Activated effector memory CD4-positive, alpha-beta T cell treated with Interleukin-2 at 50 U/mL for 16 hours (primary cell): ENCODE measurements at places on chromosomes 12 and 14.

DNA sequence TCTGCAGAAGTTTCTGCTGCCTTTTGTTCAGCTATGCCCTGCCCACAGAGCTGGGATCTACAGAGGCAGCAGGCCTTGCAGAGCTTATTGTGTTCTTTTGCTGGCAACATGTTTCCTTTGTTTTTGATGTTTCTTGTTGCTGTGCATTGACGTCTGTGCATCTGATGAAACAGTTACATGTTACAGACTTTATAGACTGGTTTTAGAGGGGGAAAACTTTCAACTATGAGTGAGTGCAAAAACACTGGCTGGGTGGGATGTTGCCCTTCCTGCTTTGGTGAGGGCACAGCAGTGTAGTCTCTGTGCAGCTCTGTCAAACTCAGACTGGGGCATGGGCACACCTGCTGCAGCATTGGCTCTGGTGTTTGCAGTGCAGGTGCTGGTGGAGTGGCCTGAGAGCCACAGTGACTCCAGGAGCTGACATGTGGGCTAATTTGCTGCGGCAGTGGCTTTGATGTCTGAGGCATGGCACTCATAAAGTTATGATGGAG, 26.9 kb downstream of the CLEC6A start:
- DNase-seq = no peak

GRCh38 chr14:22384167-22384549, 204.9 kb downstream of the DAD1 start:
- no peak for DNase-seq

- DNase-seq = no peak
Observed at GRCh38 chr12:2169940-2170339, 117.2 kb downstream of the CACNA1C start.

DNA sequence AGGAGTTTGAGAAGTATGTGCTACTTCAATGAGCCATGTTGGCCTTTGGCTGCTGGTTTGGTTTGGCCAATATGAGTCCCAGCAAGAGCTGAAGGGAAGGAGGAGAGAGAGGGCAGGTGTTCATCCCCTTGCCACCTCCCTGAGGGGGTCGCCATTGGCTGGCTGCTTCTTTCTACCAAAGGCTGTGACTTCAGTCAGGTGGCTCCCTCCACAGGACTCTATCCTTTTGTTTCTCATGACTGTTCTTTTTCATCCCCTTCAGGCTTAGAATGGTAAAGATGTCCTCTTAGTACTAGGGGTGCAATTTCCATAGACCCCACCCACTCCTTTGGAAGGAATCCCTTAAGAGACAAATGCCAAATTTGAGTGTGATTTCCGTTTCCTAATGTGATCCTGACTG, 31.2 kb upstream of the OTOGL start:
- no peak for DNase-seq

GRCh38 chr12:56602239-56602638, 27.9 kb downstream of the BAZ2A start:
- DNase-seq = no peak

- no peak for DNase-seq
Observed at GRCh38 chr12:106975993-106976658, 10.8 kb downstream of the MTERF2 start.

DNA sequence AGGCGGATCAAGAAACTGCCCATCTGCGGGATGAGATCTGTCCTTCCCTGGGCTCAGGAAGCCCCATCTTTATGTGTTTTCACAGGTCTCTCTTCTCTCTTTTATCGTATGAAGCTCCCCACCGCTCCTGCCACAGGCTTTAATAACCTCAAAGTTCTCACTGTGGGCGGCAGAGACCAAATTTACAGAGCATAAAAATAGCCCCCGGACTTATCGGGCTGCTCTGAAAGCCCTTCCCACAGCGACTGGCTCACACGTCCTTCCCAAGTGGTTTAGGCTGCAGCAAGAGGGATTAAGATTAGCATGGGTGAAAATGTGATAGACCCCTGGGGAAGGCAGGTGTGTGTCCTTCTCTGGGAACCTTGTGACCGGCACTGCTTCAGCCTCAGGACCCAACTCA, 47.8 kb downstream of the TESC start:
- no peak for DNase-seq

GRCh38 chr12:12482150-12482761, 80.4 kb downstream of the DUSP16 start:
- DNase-seq = no peak

DNA sequence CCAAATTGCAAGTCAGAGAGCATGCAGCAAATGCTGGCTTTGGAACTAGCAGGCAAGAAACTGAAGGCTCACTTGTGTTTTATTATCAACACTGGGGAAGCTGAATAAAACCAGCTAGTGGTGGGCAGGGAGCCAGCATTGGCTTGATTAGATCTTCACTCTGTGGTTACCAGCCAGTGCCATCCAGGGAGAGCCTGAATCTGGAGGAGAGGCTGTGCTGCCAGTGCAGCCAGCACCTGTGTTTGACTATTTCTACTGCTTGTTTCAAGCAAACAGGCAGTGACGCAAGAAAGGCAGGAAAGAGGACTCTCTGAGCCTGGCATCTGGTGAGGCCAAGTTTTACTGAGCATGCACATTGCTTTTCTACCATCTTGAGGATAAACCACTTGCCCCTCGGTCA, 247.0 kb downstream of the PHLDA1 start:
- DNase-seq = no peak

DNA sequence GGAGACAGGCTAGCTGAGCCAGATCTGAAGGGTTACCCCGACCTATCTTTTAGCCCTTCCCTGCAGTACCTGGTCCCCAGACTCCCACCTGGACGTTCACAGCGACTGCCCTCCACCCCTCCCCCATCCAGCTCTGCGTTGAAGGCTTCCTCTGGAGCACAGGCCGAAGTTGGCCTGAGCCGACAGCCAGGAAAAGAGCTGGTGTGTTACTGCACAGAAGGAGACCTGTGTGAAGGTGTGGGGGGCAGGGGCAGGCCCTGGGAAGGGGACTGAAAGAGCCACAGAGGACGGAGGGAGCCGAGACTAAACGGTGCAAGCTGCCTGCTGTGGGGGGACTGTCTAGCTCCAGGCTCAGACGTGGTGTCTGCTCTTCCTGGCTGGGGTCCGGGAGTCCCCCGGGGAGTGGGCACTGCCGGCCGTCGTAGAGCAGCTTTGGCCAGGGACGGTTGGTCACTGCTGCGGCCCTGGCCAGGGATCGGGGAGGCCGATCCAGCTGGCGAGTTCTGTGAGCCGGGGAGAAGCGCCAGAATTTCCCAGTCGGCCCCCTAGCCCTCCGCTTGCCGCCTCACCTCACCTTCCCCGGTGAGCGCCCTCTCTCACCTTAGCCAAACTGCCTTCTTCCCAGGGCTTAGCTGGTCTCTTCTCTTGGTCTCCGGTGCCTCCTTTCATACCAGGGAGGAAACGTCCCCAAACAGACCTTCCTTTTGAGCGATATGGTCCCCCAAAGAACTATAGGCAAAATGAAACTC, 899 bp upstream of the COL2A1 start:
- DNase-seq = no peak

- DNase-seq = no peak
Observed at GRCh38 chr12:8501720-8502119, 11.6 kb upstream of the CLEC4D start.

DNA sequence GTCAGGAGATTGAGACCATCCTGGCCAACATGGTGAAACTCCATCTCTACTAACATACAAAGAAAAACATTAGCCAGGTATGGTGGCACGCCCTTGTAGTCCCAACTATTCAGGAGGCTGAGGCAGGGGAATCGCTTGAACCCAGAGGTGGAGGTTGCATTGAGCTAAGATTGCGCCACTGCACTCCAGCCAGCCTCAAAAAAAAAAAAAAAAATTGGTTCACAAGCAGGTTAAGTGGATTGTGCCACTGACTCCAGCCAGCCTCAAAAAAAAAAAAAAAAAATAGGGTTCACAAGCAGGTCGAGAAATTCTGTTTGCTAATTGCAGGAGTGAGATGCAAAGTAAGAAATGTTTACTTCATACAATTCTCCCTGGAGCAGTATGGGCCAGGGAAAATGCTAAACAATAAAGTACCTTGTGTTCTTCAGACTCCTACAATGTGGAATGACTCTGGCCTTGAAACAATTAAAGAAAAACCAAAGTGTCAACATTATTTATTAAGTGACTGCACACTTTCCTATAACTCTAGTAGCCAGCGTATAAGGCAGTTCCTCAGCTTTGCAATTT, 6.1 kb downstream of the EDDM3B start:
- DNase-seq = no peak

DNA sequence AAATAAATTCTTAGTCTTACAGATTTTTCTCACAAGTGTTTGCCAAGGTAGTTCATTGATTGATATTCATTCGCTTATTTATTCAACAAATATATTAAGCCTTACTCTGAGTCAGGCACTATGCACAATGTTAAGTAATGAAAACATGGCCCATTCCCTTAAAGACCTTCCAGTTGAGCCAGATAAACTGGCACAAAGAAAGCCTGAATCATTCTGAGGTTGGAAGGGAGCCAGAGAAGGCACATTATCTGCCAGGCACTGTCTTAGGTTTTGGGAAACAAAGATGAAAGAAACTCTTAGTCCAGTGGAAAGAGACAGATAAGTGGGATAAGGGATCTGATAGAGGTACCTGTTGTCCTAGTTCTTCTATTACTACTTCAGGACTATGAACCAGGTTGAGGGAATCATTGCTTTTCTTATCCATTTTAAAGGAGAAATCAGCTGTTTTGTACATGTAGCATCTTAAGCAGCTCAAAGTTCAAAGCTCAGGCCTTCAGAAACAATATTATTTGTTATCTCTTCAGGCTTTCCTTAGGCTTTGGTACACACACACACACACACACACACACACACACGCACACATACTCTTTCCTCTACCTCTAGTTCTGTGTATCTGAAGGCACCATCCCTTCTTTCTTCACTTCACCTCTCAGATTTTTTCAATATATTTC, 27.0 kb downstream of the PDE6H start:
- no peak for DNase-seq

- no peak for DNase-seq
Observed at GRCh38 chr12:32312049-32312670, 87.2 kb upstream of the FGD4 start.

DNA sequence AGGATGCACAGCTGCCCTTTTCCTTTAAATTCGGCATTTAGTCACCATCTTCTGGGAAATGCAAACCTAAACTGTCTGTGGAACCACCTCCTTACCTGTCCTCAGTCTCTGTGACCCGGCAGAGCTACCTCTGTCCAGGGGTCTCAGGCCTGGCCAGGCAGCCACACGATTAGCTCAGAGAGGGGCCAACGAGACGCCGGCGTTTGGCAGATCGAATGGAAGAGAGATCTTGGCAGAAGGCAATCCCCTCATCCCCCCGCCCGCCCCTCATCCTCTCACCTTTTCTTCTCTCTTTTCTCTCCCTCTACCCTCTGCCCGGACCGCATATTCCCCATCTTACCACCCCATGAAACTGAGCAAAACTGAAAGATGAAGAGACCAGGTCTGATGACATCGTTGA, 101.0 kb downstream of the PIWIL1 start:
- DNase-seq = no peak

GRCh38 chr12:80157645-80158044, 58.3 kb downstream of the OTOGL start:
- no peak for DNase-seq

DNA sequence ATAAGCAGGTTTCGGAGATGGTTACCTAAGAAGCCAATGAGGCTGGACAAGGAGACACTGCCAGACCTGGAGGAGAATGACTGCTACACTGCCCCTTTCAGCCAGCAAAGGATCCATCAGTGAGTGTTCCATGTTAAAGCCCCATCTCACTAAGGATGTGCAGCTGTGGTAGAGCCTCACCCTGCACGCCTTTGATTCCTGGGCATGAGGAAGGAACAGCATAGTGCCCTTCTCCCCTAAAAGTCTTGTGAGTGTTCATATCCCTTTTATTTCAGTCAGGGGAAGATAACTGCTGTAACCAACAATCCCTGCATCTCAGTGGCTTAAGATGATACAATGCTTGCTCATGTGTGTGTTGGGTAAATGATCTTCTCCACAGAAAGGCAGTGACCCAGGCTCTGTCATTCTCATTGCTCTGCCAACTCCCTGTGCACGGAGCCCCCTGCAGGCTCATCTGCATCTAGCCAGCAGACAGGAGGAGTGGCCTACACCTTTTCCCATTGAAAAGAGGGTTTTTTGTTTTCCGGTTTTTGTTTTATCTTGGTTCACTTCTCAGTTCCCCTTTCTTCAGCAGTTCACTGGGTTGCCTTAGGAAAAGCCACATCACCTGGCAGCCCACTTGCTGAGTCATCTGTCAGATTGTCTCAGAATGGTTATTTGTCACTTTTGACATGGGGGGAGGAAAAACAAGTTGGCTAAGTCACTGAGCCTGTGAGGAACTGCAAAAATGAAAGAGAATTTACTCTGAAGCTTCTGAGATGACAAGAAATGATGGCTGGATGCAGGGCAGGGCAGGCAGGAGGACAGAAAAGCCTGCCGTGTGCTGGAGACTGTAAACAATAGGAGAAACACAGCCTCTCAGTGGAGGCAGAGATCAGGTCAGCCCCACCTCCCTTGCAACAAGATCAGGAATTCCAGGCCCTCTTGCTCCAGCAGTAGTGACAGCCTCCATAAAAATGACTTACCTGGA, 193.3 kb downstream of the ANO4 start:
- no peak for DNase-seq

- no peak for DNase-seq
Observed at GRCh38 chr12:51994539-51994820, 12.3 kb upstream of the TAMALIN start.

GRCh38 chr14:33699300-33699983, 251.4 kb downstream of the EGLN3 start:
- DNase-seq = no peak

GRCh38 chr12:109914461-109914860, 14.4 kb downstream of the TCHP start:
- DNase-seq = no peak

GRCh38 chr12:117869551-117869950, 99.2 kb downstream of the KSR2 start:
- no peak for DNase-seq

GRCh38 chr14:76498463-76498935, 122.6 kb downstream of the ESRRB start:
- DNase-seq = no peak

DNA sequence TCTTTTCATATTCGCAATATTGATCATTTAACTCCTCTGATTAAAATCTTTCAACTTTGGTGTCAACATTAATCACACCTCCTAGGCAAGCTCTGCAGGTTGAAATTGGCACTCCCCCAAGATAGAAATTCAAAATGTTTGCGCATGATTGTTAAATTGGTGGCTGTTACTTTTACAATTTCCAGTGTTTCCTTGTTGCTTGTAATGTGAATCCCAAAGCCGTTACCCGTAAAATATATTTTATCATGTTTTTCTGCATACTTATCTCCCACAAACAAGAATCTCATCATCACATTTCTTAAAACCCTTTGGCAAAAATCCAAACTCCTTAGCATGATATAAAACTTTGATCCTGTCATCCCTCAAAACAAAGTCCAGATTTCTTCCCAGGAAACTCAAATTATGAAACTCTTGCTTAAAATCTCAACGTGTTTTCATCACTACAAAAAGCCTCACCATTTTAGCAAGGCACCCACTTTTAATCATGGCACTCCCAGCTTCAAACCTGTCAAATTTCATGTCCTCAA, 14.7 kb downstream of the RTL1 start:
- DNase-seq = no peak

DNA sequence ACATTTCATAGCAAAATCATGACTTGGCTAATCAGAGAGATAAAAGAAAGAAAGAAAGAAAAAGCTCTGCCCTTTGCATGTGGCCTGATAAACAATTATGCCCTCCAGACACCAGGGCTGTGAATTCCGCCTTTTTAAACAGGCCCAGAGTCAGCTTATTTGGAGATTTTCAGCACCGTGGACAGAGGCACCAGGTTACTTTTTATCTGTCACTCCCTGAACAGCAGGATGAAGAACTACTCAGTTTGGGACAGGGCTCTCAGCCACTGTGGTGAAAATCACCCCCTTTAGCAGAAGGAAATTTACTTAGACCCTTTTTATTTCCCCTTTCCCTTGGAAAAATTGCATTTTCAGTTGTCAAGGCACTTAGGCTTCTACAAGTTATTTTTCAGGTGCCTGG, 359.9 kb downstream of the NRXN3 start:
- no peak for DNase-seq
